ENCODE measurements at places on chromosomes 7 and 10.

- DNase-seq = no peak
These were observed 296.4 kb upstream of the MKLN1 start for GRCh38 chr7:131031099-131031868.

DNA sequence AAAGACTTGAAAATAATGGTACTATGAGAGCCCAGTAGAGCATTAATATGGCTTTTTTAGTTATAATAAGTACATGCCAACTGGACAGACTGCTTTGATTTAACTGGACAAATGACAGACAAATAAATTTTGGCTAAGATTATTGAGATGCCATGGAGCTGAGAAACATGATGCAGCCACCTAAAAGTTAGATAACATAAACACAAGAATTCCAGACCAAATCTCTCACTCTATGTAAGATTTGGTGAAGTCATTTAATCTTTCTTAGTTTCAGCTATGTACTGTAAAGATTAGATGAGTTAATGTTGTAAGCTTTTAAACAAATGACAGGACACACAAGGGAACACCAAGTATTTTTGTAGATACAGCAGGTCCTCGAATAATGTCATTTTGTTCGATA lies 118.2 kb downstream of the CACNA2D1 start:
- DNase-seq = no peak

DNA sequence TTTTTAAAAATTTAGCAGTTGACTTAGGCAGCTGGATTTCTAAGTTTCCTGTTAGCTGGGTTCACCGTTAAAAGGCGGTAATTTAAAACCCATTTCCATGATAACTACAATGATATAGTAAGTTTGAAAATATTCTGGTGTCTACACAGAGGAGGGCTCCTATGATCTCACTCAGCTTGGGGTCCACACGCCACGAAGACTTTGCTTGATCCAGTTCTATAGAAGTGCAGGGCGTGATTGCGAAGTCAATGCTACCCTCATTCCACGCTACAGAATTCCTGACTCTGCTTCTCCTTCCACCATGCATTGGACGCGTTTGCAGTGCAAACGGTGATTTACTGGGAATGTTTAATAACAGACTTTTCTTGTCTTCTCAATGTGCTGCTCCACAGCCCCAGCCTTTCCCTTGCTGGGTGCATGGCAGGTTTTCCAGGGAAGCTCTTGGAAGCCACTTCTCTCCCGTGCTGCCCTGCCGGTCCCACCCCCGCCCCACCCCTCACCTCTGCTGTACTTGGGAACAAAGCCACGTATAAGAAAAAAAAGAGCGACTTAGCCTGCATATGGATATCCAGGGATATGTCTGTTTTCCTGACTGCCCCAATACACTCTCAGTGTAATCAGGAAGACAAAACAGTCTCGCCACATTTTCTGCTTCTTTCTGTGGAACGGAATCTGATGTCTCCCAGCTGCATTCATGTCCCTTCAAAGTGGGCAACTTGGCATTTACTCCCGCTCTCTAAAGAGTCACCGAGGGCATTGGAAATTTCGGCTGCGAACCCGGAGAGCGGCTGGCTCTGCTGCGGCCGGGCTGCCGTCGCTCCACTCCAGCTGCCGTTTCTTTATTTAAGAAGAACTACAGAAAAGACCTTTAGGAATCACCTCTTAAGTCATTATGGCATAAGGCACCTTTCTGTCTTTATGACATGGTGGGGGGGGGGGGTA lies 434.4 kb upstream of the MGMT start:
- no peak for DNase-seq

DNA sequence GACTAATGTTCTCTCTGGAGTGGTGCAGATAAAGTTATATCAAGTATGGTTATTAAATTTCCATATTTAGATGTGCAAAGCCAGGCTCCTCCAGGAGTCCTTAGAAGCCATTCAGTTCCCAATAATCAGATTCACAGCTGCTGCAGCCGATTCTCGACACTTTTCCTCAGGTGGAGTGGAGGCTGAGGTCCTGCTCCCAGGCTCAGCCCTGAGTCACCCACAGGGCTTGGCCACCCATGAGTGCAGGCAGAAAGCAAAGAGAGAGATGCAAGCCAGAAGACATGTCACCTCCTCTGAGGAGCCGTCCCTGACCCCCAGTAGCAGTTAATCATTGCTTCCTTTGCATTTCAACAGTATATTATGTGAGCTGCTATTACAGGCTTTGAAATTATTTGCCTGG lies 36.3 kb upstream of the NANOS1 start:
- DNase-seq = no peak

- DNase-seq = no peak
These were observed 203.6 kb upstream of the MKLN1 start for GRCh38 chr7:131124001-131124629.

GRCh38 chr7:73960548-73960947 lies 67.4 kb upstream of the ELN start:
- DNase-seq = no peak

GRCh38 chr10:24307696-24308485 lies 99.0 kb downstream of the KIAA1217 start:
- DNase-seq = no peak

- DNase-seq = no peak
These were observed 297.5 kb downstream of the HDAC9 start for GRCh38 chr7:18792871-18793595.

DNA sequence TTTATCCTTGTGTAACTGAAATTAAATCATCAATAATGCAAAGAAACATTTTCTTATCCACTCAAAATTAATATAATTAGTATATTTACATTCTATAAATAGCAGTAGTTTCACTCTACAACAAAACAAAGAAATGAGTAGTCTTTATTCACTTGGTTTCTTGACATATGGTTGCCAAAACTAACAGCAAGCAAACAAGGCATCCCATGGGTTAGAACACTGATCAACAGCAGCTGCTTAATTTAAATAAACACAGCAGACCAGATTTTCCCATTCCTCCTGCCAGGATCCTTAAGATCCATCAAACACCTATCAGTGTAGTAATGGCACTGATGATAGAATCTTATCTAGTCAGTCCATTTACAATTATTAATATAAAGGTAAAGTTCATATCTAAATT lies 22.1 kb downstream of the NCAPG2 start:
- no peak for DNase-seq

DNA sequence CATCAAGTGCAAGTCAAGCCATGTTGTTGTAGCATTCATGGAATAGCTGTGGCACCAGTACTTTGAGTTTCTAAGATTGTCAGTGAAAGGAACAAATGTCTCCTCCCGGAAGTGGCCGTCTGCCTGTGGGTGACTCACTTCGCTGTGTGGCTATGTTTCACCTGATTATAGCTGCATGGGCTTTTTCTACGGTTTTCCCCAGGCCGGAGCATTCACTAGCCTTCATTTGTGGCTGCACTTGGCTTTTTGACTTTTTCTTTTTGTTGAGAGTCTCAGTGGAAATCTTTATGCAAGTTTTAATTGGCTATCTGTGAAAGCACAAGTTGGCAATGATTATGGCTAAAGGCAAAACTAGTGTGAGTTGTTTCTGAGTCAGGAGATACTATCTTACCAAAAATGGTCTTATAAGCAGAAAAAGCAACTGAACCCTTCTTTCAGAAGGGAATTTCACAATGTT lies 35.0 kb downstream of the SRI start:
- DNase-seq = no peak

DNA sequence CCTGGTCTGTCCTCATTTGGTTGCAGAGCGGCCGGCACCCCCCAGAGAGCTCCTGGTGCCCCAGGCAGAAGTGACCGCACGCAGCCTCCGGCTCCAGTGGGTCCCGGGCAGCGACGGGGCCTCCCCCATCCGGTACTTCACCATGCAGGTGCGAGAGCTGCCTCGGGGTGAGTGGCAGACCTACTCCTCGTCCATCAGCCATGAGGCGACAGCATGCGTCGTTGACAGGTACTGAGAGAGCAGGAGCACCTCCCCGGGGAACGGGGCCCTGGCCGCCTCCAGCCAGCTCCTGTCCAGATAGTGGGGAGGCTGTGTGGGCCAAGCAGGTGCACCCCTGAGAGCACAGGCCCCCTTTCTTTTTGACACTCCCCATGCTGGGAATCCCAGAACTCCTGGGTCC lies 532.9 kb upstream of the FOXK1 start:
- no peak for DNase-seq

GRCh38 chr10:114498413-114499111 lies 94.3 kb upstream of the AFAP1L2 start:
- no peak for DNase-seq

DNA sequence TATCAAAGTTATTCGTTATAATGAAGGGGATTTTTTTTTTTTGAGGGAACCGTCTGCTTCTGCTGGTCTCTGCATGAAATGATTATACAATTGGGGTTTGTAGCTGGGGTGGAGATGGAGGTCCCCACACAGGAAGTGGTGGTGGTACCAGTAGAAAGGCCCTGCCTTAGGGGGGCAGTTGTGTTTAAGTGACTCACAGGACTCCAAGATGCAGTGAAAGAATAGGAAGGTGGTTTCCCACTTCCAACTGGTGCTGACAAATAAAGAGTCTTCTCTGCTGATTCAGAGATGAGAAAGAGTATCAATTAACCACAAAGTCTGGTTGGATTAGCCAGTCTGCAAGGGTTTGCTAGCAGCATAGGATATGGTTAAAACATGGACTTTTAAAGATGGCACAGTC lies 376.0 kb downstream of the SORCS3 start:
- DNase-seq = no peak

- no peak for DNase-seq
These were observed 67.2 kb upstream of the FAM133B start for GRCh38 chr7:92657391-92657790.

- no peak for DNase-seq
These were observed 84.0 kb downstream of the NRBF2 start for GRCh38 chr10:63217120-63217605.

- no peak for DNase-seq
These were observed 79.3 kb upstream of the IL6 start for GRCh38 chr7:22647451-22648257.

DNA sequence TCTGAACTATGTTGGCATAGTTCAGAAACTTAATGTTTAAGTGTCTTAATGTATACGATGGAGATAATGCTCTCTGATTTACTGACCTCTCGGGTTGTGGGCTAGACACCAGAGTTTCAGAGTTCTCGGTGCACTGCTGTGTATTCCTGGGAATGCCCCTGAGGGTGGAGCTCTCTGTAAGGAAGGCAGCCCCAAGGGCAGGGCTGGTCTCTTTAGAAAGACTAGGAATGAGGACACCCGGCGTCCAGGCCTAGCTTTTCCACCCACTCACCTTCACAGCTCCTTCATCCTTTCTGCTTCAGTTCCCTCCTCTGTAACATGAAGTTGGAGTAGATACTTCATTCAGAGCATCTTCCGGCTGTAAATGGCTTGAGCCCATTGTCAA lies 536.6 kb upstream of the GALNT17 start:
- DNase-seq = no peak

GRCh38 chr7:156669035-156669828 lies 28.7 kb downstream of the RNF32 start:
- no peak for DNase-seq

DNA sequence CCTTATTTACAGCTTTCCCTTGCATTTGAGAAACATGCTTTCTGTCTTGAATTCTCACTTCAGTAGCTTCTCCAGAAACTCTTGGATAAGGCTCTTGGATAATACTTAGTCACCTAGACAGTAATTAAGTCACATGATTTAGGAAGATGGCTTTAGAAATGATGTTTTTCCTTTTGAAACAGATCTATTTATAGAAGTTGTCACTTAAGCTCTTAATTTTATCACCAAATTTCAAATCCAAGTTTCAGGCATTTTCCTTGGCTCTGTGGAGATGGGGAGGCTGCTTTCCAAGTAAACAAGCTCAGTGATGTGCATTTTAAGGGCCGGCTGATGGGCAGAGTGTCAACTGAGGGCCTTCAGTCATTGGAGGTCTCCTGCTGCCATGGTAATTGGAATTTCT lies 130.3 kb downstream of the SRI start:
- DNase-seq = no peak

DNA sequence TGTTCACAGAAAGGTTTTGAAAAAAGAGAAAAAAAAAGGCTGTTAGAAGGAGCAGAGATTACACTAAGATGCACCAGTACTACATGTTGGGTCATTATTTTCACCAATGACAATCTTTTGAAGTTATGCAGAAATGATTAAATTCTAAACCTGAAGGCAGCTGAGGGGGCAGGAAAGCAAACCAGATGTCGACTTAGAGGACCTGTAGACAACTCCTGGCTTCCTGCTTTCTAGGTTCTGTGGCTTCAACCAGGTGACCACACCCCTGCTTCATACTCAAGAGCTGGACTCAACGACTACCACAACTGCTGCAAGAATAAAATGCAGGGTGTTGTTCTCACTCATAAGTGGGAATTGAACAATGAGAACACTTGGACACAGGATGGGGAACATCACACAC lies 30.0 kb downstream of the MYOF start:
- DNase-seq = no peak

- DNase-seq = no peak
These were observed 157.3 kb downstream of the CACNA2D1 start for GRCh38 chr7:82286096-82286797.

- DNase-seq = no peak
These were observed 554.4 kb downstream of the PTPRN2 start for GRCh38 chr7:158033196-158033595.

- no peak for DNase-seq
These were observed 78.5 kb downstream of the CDCA7L start for GRCh38 chr7:21867226-21867625.

- no peak for DNase-seq
These were observed 16.4 kb upstream of the STEAP2 start for GRCh38 chr7:90194911-90195809.

DNA sequence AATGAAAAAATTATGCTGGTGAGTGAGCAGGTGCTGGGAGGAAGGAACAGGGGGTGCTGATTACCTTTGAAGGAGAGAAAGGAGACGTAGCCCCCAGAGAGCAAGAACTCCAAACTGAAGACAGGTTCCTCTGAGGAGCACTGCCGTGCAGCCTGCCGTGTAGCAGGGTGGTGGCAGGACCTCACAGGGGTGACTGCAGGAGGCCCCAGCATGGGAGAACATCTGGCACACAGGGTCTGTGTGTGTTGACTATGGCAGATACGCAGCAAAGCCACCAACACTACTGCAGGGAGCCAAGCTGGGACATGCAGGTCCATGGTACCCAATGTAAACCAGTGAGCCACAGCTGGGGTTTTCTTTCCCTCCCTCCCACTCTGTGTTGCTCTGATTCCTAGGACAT lies 192.1 kb upstream of the PDE1C start:
- DNase-seq = no peak

- DNase-seq = no peak
These were observed 190.3 kb downstream of the TWIST1 start for GRCh38 chr7:18927134-18927533.

DNA sequence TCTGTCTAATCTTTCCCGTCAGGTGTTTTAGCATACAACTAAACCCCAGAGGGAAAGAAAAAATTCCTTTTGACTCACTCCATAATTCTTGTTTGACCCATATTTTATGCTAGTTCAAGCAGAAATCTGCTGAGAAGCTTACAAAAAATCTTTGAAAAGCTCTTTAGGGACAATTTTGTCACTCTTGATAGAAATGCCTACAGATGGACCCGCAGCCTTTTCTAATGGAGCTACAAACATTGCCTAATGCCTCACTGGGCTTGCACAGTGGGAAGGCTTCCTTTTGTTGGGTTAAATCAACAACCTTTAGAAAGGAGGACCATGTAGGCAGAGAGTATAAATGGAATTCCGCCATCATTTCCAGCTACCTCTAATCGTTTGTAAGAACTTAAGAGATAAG lies 344.5 kb downstream of the PCLO start:
- no peak for DNase-seq
